Left ventricle myocardium superior (tissue), 1 donor: ENCODE measurements at places on chromosomes 7 and 10. TPM values are rescaled to one million over a fixed set of nuclear protein-coding genes. Genes with fewer than 3 reads are reported as not detected.

- DNase-seq: no peak
Observed at GRCh38 chr7:69465262-69465661, 133.0 kb upstream of the AUTS2 start.

GRCh38 chr10:35422228-35422627 is 85.9 kb downstream of the CCNY start:
- no peak for DNase-seq

GRCh38 chr7:19026888-19027287 is 90.5 kb downstream of the TWIST1 start:
- no peak for DNase-seq

DNA sequence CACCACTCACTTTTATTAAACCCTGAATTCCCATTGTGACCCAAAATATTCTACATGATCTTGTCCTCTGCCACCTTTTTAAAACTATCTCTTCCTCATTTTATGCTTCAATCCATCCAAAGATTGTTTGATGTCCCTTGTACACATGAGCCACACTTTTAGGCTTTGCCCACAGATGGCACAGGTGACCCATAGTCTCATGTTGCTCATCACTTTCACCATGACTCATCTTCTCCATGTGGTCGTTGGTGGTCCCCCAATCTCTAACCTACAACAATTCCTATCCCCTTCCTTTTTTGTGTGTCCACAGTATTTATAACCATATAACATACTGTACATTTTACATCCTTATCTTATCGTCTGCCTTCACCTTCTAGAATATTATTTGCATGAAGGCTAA is 271.5 kb upstream of the ZWINT start:
- no peak for DNase-seq

DNA sequence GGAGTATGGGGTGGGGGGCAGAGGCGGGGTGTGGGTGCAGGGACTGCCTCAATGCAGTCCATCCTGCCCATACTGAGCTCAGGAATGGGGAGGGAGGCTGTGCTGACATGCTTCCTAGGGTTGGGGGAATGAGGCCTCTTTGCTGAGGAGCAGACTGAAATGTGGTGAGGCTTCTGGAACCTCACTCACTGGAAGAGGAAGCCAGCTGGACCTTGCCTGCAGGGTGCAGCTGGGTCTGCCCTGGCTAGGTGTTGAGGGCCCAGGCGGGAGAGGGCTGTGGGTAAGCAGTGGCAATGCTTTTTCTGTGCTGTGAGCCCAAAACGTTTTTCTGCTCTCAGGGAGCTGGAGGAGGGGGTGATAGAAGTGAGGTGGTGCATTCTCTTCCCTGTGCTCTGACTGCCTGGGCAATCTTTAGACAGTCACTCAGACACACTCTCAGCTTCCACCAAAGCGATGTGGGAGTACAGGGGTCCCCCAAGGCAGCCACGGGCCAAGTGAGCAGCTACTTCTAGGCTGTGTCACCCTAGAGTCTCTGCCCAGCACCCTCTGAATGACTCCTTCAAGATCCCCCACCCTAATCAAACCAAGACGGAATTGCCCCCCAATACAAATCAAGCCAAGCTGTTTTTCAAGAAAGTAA is 41.1 kb upstream of the BMPR1A start:
- DNase-seq: no peak

DNA sequence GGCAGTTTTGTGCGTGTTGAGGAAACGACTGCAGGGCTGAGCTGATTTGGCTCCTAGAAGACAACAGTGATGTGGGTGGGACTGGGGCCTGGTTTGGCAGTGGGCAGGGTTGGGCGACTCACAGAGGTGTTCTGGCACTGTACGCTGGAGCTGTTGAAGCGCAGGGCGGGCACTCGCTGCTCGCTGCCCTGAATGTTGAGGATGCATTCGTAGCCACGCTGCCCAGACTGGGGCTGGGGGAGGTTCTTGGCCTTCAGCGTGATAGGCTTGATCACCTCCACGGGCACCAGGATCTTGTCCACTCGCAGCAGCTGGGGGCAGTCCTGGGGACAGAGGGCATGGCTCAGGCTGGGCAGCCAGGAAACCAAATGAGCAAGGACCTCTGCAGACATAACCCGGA is 365.4 kb downstream of the PLXNA4 start:
- no peak for DNase-seq

DNA sequence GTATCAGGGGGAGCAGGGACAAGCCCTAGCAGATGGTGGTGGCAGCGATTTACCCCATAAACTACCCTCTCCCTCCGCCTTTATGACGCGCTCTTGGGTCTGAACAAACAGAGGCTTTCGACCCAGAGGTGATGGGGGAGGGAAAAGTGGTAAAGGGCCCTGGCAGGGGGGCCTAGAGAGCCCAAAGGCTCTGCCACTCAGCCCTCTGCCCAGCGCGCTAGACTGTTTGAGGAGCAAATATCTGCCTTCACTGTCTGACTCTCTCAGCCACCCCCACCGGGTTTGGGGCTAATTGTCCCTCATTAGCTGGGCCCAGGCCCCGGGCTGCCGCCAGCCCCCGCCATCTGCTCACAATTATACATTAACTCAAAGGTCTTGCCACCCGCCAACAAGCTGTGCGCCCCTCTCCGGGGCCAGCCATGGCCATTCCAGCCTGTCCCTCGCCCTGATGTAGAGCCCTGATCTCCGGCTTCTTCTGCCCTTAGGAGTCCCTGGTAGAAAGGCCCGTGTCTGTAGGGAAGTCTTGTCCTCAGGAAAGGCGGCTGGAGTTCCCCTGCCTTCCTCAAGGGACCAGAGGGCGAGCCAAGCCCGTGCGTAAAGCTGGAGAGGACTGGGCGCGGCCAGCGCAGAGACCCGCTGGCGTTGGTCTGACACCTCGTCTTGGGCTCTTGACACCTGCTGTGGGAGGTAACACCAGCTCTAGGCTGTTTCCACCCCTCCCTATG is 1.9 kb upstream of the PAX4 start:
- no peak for DNase-seq

DNA sequence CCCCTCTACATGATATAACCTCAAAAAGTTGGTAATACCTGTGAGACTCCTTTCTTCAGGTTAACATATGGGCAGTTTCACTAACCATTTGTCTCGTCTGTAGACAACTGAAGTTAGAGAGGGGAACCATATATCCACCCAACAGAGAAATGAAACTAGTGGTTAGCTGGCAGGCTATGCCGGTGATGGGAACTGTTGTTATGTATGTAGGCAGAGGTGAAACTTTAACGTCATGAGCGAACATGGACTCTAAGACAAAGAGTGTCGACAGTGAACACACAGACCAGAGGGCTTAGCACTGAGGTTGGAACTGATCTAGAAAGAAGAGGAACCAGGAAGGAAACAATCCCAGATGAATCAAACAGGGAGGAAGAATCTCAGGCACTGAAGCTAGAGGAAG is 112.4 kb downstream of the ELMO1 start:
- DNase-seq: no peak

GRCh38 chr10:6692856-6693255 is 112.8 kb upstream of the PRKCQ start:
- DNase-seq: no peak

DNA sequence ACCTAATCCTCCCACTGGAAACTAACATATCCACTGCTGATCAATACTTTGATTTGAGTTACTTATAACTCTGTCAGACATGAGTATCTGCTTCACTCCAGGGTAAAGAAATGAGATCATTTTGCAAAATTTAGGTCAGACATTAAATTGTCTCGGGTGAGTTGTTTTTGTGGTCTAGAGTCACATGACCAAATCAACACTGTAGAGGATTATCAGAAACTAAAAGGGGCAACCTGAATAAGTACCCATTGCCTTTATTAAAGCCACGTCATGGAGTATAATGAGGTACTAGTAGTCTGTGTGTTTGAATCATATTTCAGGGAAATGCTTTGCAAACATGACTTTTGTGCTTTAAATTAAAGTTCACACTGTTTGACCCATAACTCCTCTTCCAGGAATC is 107.7 kb upstream of the ADO start:
- no peak for DNase-seq

DNA sequence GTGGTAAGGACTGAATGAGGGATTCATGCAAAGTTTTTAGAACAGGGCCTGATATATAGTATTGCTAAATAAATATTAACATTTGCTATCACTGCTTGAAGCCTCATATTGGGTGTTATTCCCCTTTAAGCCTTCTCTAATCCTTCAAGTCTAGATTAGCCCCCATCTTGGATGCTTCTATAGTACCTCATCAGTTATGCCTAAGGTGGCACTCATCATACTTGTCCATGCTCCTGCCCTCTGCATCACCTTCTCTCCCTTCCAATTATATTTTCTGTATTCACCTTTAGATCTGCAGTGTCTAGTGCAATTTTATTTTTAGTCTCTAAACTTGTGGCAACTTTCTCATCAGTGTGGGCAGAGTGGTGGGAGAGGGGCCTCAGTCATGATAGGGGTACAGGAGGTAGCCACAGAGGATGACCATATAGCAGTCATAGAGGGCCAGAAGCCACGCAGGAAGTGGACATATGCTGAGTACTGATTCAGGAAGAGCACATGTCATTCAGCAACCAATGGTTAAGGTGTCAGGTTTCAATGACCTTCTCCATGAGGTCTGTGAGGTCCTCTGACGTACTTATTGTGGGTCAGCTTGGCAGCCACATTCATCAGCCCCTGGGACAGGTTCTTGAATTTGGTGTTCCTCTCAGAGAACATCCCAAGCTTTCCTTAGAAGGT is 2.5 kb downstream of the ENTPD1 start:
- no peak for DNase-seq

DNA sequence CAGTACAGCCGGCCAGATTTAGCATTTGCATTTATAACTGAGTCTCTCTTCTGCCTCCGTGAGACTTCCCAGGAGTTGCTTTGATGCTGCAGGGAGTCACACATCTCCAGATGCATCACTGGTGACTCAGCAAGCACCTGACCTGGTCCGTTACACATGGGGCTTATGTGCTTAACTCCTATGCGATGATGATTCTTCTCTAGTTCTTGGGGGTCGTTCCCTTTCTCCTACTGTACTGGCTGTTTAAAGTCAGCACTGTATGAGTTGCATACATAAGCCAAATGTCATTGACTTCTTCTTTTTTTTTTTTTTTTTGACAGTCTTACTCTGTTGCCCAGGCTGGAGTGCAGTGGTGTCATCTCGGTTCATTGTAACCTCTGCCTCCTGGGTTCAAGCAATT is 13.0 kb upstream of the AKR1E2 start:
- DNase-seq: no peak

DNA sequence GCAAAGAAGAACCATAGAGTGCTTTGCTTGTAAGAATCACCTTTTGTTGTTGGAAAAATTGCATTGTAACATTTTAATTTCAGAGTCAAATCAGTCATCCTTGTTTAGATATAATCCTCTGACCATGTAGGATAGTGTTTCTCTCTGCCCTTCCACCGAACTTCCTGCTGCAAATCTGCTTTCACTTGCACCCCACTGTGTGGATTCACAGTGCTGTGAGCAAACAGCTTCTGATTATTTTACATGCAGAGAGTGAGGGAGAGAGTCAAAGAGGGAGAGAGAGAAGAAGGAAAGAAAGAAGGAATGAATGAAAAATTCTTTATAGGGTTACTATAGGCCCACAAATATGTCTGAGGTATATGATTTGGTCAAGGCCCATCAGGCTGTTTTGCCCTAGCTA is 30.0 kb upstream of the SEM1 start:
- no peak for DNase-seq

GRCh38 chr7:29607259-29607658 is 43.6 kb downstream of the PRR15 start:
- no peak for DNase-seq

- DNase-seq: no peak
Observed at GRCh38 chr10:62960416-62960815, 144.2 kb upstream of the EGR2 start.

- DNase-seq: no peak
Observed at GRCh38 chr10:29860166-29860565, 199.2 kb downstream of the JCAD start.

GRCh38 chr7:103580031-103580430 is 134.0 kb upstream of the SLC26A5 start:
- DNase-seq: no peak

DNA sequence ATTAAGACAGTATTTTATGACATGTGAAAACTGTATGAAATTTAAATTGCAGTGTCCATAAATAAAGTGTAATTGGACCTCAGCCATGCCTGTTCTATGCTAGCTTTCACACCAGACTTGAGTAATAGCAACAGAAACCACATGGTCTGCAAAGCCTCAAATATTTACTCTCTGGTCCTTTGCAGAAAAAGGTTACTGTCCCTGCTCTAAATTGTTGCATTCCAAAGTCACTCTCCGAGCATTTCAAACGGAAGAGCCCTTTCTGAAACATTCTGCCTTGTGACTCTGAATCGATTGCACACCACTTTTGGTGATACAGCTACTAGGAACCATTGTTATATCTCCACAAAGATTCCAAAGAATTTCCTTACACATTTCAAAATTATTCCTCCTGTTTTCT is 81.0 kb upstream of the STK17A start:
- DNase-seq: no peak

Gene C1QL3
- total RNA-seq: not detected

Gene OR2A12
- total RNA-seq: not detected

Gene HGF
- 2.4 TPM for total RNA-seq

Gene GTPBP10
- 25.9 TPM for total RNA-seq

Gene PPP1R17
- total RNA-seq: not detected

Gene DDC
- total RNA-seq: not detected

Gene AGR2
- not detected for total RNA-seq

Gene PTPRN2
- 1.3 TPM for total RNA-seq

Gene HHEX
- total RNA-seq: 2.7 TPM
